ENCODE measurements at places on chromosomes 7 and 10. TPM values are rescaled to one million over a fixed set of nuclear protein-coding genes. Genes with fewer than 3 reads are reported as not detected.

DNA sequence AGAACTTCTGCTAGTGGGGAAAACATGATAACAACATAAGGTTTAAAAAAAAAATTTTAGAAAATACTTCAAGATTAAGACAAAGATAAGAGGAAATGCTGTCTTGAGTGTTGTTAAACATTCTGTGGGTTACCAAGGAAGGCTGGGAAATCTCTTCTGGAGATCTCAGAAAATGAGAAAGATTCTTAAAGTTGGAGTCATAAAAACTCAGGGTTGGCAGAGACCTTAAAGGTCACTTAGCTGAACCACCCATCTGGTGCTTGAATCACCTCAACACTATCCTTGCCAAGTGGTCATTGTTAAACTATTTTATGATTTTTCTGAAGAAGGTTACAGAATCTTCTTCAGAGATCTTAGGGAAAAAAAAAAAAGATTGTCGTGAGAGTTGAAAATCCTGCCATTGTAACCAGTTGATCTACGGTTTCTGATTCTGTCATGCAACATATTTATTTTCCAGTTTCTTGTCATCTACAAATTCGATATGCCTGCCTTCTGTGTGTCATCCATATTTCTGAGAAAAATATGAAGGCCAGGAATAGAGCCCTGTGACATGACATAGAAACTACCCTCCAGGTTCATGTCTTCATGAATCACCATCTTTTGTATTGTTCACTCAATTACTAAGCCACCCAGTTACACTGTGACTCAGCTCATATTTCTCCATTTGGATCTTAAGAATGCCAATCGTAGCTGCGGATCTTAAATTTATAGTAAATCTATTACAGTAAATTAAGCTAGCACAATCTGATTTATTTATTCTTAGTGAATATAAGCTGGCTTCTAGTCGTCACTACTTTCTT lies 179.2 kb downstream of the ST7 start:
- DNase-seq, result no peak

GRCh38 chr7:119175911-119176627 lies 951.6 kb downstream of the ANKRD7 start:
- DNase-seq, result peak; percentile 22

DNA sequence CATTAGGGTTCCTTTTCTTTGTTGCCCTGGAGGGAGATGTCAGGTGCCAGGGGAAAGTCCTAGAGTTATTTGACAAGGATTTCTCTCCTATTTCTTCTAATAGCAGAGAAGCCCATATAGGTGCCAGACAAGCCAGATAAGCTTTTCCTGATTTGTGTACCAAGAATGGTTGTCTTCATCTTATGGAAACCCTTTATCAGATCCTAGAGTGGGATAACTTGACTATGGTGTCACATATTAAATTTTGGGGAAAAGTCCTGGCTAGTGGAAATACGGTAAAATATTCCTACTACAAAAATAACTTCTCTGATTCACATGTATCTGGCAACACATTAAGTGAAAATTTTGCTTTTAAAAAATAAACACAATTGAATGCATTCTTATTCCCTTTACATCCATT lies 1.2 kb downstream of the OR2A12 start:
- no peak for DNase-seq

PGAM2 gene
- total RNA-seq, result 1.9 TPM

TUBAL3 gene
- not detected for total RNA-seq

UBN2 gene
- 21.2 TPM for total RNA-seq

NUPR2 gene
- not detected for total RNA-seq

- no peak for DNase-seq
Observed at GRCh38 chr10:21100190-21100589, 203.1 kb upstream of the NEBL start.

GRCh38 chr7:98474558-98474957 lies 73.7 kb upstream of the BAIAP2L1 start:
- no peak for DNase-seq

DNA sequence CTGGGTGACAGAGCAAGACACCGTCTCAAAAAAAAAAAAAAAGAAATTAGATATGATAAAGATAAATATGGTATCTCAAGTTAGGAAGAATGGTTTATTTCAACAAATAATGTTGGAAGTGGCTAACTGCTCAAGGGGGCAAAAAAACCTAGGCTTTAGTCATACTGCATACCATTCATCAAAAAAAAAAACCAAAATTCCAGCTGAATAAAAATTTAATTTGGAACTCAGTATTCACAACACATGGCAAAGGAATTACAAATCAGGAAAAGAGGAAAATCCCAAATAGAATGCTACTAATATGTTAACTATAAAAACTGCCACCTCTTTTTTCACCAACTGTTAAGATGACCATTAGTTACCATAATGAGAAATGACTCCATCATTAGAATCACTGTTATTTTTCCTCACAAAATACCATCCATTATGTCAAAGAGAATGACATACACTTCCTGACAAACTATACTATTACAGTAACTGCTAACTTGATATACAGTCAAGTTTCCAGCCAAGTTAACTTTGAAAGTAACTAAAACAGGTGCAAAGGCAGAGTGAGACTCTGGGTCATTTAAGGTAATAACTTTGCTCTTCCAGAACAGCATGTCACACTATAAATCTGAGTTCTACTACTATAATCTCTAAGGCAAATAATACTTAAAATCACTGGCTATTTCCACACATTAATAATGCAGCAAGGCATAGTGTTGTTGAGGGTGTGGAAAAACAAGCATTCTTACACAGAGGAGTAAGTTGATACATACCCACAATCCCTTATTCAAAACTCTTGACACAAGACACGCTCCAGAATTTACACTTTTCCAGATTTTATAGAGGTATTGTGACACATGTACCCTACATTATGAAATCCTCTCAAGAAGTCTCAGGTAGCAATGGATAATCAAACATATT lies 10.2 kb downstream of the KBTBD2 start:
- no peak for DNase-seq

DNA sequence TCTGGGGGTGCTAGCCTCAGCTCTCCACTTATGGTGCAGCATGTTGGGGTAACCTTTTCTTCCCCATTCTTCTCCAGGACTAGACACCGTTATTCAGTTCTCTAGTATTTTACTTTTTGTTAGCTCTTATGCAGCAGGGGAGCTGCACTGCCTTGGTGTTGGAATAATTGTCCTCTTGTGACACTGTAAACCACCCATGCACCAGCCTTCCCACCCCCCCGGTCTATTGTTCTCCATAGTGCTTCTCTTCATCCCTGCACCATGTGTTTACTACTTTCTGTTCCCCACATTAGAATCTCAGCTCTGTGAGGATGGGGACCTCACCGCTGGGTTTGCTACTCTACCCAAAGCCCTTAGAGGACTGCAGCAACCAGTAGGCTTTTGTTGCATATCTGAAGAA lies 230.7 kb downstream of the RPS24 start:
- DNase-seq, result no peak

DNA sequence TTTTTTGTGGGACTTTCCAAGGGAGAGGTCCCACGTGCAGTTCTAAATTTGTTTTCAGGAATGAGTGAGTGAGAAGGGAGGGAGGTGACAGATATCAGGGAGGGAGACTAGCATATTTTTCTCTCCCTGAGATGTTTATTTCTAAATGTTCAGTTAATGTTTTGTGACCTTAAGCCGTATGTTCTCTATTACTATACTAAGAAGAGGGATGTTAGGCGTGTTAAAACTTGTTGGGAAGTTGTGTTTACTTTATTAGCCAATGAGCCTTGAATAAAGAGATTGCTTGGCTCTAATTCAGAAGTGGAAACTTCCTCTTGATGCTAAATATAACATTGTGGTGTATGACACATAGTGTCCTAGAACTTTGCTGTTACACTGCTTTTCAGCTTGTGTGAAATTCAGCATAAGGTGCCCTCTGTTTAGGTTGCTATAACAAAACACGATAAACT lies 37.3 kb downstream of the DNAH11 start:
- no peak for DNase-seq

- no peak for DNase-seq
Observed at GRCh38 chr10:28681291-28681763, 4.0 kb downstream of the BAMBI start.

GRCh38 chr7:105656922-105657521 lies 75.7 kb upstream of the EFCAB10 start:
- peak; percentile 50 for DNase-seq

DNA sequence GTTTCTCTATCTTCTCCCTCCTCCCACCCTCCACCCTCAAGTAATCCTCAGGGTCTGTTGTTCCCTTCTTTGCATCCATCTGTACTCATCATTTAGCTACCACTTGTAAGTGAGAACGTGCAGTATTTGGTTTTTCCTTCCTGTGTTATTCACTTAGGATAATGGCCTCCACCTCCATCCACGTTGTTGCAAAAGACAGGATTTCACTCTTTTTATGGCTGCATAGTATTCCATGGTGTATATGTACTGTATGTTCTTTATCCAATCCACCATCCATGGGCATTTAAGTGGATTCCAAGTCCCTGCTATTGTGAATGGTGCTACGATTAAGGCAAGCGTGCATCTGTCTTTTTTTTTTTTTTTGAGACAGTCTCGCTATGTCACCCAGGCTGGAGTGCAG lies 72.4 kb downstream of the PROSER2 start:
- DNase-seq, result no peak

HOXA6 gene
- total RNA-seq, result 0.43 TPM

DNA sequence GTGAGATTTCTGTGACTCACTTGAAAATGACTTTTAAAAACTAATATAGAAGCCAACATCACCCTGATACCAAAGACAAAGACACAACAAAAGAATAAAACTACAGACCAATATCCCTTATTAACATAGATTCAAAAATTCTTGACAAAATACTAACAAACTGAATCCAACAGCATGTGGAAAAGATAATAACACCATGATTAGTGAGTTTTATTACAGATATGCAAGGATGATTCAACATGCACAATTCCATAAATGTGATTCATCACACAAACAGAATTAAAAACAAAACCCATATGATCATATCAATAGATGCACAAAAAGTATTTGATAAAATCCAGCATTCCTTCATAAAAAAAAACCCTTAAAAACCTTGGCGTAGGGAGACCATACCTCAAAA lies 6.5 kb downstream of the MGAM start:
- no peak for DNase-seq

GRCh38 chr7:15906436-15906835 lies 220.0 kb upstream of the MEOX2 start:
- DNase-seq, result no peak

GRCh38 chr10:34702093-34702937 lies 112.8 kb downstream of the PARD3 start:
- DNase-seq, result no peak

- no peak for DNase-seq
Observed at GRCh38 chr10:34200355-34200901, 614.7 kb downstream of the PARD3 start.
